ENCODE measurements at places on chromosomes 1 and 21.

DNA sequence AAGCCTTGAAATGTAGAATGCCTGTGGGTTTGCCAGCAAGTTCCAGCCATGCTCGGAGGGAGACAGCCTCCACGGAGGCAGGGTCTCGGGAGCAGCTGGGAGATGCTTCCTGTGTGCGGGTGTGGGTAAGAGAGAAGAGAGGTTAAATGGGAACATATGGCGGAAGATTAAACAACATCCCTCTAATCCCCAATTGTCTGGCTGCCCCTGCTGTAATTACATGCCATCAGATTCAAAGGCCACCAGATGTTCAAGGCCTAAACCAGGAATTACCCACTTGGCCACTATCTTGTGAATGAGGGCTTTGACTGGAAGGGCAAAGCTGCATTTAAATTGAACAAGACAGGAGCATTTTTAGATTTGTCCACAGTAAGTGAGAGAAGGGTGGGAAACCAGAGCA is 81.4 kb upstream of the BACE2 start:
- no peak for DNase-seq

GRCh38 chr1:42807056-42807668 is 9.8 kb upstream of the ERMAP start:
- DNase-seq: no peak

GRCh38 chr1:183723571-183723970 is 70.5 kb upstream of the APOBEC4 start:
- no peak for DNase-seq

DNA sequence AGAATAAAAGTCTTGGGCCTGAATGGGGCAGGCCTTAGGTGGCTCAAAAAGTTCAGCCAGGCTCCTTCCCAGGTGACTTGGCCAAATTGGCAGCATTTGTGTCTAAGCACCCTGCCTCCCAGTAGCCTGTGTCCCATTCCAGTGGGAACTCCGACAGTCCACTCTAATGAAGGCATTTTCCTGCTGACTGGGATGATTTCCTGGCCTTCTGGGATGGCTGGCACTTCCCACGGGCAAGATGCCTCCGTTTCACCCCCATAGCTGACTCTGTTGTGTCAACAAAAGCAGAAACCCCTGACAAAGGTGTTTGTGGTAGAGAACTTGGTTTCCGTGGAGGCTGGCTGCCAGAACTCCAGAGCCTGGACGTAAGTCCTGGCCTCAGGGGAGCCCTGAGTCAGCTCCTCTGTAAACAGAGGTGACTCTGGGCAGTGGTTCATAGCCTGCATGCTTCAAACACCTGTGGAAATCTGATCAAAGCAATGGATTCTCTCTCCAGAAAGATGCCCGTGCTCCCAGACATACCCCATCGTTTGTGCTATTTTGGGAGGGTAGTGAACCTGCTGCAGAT is 36.6 kb downstream of the WNT3A start:
- no peak for DNase-seq

- DNase-seq: no peak
Measured at GRCh38 chr1:78226784-78227183, 181.0 kb downstream of the GIPC2 start.

DNA sequence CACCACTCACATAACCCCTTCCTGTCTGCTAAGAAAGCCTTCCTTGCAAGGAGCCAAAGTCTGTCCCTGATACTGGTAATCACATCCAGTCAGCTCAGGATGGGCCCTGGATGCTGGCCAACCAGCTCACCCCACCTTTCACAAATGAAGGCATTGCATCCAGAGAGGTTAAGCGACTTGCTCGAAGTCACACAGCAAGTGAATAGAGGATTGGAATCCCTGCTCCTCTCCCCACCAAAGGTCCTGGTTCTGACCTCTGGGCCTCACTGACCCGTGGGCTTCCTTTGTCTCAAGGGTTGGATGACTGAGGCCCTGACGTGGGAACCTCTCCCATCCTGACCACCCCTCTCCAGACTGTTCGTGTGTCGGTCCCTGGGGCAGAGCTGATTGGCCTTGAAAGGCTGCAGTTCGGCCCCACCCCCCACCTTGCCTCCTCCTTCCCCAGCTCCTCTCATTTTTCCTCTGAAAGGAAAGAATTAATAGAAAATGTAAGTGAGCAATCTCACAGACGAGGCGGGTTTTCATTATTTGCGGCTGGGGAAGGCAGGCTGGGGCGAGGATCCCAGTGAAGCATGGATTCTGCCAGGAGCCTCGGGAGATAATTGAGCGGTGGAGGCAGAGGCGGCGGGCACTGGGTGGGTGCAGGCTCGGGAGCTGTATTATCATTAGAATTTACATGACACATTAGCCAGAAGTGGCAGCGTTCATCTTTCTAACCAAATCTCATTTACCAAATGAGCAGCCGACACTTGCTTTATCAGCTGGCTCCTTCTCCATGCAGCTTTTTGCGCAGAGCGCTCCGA is 101.5 kb upstream of the CSF3R start:
- no peak for DNase-seq

DNA sequence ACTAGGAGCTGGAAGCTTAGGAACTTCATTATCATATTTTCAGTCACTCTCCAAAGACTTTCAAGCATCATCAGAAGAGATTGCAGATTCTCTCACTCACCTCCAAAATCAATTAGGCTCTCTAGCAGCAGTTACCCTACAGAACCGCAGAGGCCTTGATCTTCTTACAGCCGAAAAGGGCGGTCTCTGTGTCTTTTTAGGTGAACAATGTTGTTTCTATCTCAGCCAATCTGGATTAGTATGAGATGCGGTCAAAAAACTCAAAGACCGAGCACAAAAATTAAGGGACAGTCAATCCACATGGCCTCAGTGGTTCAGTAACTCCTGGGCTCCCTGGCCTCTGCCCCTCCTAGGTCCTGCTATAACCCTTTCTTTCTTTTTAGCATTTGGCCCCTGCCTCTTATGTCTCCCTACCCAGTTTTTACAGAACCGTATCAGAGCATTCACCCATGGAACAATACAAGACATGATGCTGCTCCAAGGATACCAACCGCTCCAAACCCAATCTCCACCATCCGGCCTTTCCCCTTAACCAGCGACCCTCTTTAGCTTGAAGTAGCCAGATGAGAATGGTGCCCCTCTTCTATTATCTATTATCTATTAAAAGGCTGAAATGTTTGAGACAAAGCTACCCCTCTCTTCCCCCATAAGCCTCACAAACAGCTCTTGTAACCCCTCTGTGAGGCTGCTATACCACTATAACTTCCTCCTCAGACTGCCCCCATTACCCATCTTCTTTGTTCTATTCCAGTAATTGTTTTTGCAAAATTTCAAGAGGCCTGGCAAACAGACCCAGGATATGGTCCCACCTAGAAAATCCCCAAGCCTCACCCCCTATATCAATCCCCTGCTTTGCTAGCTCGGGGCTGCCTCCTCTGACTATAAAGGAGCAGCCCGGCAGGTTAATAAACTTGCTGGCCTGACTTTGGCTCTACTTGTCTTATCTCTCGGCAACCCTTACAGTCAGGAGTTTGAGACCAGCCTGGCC is 18.7 kb upstream of the CA6 start:
- DNase-seq: no peak

- DNase-seq: no peak
Measured at GRCh38 chr1:232363008-232363407, 266.9 kb downstream of the SIPA1L2 start.

DNA sequence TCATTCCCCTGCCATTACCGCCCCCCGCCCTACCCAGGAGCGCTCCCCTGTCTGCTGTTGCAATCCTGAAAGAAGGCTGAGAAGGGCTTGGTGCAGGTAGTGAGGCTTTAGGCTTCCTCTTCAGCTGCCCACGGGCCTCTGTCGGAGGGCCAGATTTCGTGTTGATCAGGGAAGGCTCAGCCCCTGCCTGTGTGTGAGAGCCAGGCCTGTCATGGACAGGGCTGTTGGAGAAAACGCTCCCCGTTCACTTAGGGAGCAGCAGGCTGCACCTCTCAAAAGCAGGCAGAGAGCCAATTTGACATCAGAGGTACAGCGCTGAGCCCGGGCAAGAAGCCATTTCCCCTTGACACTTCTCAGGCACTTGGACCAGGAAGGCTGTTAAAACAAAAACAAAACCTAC is 19.0 kb downstream of the TEX35 start:
- no peak for DNase-seq

GRCh38 chr1:207811920-207812720 is 60.3 kb downstream of the CD46 start:
- no peak for DNase-seq

GRCh38 chr1:37424523-37424922 is 49.9 kb upstream of the ZC3H12A start:
- no peak for DNase-seq

- no peak for DNase-seq
Measured at GRCh38 chr1:18565321-18565720, 65.3 kb upstream of the PAX7 start.

GRCh38 chr1:150909585-150910180 is 16.5 kb upstream of the SETDB1 start:
- DNase-seq: no peak

DNA sequence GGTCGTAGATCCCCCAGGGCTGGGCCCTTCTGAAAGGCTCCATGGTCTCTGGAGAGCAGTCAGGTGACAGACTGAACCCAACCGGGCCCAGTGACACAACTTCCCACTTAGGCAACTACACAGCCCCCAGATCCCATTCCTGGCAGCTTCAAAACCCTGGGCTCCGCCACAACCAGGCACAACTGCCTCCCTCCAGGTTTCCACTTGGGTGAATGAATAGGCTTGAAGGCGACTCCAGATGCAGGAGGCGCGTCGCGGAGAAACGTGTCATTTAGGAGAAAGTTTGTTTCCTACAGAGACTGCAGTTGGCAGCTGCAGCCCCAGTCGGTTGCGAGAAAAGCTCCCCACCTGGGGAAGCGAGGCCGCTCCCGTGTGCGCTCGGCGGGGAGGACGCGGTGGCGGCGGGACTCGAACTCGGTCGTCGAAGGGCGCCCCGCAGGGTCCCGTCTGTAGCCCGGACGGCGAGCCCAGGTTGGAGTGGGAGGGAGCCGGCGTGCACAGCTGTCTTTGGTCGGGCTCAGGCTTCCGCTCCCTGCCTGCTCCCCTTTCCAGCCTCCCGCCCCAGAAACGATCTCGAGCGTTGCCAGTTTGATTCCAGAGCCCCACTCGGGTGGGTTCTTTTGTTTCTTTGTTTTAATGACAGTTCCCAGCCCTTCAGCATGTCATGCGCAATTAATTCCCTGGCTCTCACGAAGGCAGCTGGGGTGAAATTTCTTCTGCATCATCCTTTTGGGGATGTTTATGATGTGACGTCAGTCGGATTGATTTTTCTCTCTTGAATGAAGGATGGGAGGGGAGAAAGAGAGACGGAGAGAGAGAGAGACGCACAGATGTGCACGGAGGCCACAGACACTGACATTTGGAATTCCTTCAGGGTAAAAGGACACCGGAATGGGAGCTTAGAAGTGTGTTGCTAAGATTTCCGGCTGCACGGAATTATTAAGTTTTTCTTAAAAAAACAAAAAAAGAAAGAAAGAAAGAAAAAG is 862 bp upstream of the SGIP1 start:
- DNase-seq: no peak

- no peak for DNase-seq
Measured at GRCh38 chr1:201504799-201505502, 2.0 kb downstream of the CSRP1 start.

DNA sequence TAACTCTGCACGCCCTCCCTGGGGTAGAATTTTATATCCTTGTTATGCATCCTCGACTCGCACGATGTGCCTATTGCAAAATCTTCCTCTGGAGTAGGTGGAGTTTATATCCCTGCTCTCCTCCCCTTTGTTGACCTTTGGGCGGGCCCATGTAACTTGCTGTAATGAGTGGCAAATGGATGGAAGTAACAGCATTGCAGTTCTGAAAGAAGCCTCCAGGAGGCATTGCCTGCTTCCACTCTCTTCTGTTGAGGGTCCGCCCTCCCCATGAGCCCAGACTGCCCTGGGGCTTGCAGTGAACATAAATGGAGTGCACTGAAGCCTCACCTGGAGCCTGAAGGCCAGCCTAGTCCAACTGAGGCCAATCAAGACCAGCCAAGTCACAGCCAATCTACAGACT is 62.2 kb upstream of the GRIK3 start:
- no peak for DNase-seq

All from stimulated activated CD8-positive, alpha-beta memory T cell treated with anti-CD3 and anti-CD28 coated beads, Interleukin-7, amount 100 ng/mL, for 1 hour (primary cell).